HFF-Myc (cell line): ENCODE measurements at places on chromosomes 13 and 19.

- no peak for DNase-seq
These were observed 27.9 kb upstream of the NDUFS7 start for GRCh38 chr19:1355568-1356507.

- DNase-seq: no peak
These were observed 12.5 kb downstream of the PBX4 start for GRCh38 chr19:19606021-19606420.

DNA sequence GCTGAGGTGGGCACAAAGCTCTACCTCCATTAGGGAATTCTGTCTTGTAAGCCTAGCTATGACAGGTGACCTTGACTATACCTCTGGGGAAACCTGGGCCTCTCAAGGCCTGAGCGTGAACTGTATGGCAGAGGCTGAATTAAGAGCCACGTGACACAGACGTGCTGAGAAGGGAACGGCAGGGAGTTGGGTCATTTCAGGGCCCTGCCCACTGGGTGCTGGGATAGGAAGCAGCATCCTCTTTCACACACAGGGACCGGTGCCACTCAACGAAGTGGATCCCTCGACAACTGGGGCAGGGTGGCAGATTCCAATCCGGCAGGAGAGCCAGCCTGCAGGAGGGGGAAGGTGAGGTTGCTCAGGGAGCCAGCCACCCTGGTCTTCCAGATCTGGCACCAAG is 9.2 kb downstream of the ASF1B start:
- DNase-seq: no peak

DNA sequence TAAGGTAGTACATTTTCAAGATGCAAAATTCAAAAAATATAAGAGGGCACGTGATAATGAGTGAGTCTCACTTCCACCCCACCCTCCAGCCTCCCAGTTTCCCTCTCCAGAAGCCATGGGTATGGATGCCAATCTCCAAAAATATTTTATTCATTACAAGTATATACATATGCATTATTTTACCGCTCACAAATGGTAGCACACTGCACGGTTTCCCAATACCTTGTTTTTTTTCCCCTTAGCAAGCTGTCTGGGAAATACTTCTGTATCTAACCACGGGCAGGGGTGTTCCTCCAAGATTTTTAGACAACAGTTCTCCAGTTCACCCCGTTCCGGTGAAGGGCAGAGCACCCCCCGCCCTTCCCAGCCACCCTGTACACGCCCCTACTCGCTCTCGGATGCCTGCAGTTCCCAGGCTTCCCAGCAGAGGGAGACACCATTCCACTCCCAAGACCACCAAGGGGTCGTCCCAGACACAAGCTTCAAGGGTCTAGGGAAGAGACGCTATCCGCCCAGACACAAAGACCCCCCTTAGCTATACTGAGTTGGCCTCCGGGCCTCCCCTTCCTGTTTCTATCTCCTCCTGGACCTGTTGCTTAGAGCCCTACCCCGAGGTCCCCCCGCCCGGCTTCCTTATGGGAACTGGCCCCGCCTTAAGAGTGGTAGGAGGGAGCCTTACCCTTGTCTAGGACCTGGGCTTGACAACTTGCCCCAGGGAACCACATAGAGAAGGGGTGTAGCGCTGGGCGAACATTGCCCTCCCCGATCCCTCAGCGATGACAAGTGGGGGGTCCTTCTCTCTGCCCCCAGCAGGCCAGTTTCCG is 1.1 kb upstream of the FXYD3 start:
- no peak for DNase-seq

- no peak for DNase-seq
These were observed 559.0 kb downstream of the PCDH17 start for GRCh38 chr13:58190577-58190976.

- no peak for DNase-seq
These were observed 16.7 kb downstream of the TSKS start for GRCh38 chr19:49746206-49746958.

DNA sequence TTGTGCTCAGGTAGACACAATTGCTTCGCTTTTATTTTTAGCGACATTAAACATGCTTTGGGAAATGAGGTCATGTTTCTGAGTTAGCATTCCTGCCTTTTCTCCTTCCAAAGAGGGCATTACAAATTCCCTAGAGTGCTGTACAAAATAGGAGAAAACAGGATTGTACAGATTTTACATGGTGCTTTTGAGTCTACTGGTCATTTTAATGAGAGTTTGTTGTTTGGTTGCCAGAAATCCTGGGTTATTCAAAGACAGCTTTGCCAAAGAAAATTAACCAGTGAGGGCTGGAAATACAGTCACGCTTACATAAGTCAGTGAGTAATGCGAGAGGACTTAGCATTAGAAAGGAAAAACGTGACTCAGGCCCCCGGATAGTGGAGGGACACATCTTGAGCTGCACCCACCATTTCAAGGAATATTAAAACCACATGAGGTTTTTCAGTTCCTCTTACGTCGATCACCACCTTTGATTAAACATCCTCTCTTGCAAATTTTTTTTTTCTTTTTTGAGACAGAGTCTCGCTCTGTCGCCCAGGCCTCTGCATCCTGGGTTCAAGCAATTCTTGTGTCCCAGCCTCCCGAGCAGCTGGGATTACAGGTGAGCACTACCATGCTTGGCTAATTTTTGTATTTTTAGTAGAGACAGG is 55.4 kb downstream of the SACS start:
- DNase-seq: peak; percentile 99

GRCh38 chr19:13841962-13842290 is 35.0 kb upstream of the NANOS3 start:
- no peak for DNase-seq

DNA sequence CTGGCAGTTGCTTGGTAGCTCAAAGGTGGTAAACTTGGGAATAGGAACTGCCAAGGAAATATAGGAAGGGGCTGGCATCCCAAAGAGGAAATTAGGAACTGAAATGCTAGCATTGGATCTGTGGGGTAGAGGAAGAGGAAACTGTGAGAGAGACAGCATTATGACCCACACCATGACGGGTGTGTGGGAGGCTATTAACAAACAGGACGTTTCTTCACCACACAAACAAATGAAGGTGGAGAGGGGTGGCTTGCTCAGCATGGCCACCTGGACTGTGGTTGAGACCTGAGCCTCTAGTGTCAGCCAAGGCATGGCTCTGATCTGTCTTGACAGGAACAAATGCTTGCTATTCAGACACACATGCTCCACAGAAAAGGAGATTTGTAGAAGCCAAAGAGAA is 178.2 kb downstream of the B3GLCT start:
- DNase-seq: no peak

- DNase-seq: no peak
These were observed 53.3 kb upstream of the SLITRK1 start for GRCh38 chr13:83935566-83935965.

- DNase-seq: peak; percentile 77
These were observed 40.8 kb upstream of the ISYNA1 start for GRCh38 chr19:18478545-18479311.

DNA sequence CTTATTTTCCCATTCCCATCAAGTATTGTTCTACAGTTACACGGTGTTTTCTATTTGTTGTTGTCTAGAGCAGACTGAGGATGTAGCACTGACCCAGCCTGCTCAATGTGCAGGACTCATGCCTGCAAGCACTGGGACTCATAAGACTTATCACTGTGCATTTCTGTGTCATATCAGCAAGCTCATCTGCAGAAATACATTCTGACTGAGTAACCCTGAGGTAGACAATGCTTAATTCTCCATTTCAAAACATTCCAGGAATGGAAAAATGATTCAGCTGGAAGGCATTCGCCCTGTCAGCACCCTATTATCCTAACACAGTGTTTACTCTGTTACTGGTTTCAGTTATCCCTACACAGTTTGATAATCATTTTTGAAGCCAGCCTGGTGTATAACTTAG is 2506.4 kb downstream of the PCDH9 start:
- DNase-seq: peak; percentile 63

DNA sequence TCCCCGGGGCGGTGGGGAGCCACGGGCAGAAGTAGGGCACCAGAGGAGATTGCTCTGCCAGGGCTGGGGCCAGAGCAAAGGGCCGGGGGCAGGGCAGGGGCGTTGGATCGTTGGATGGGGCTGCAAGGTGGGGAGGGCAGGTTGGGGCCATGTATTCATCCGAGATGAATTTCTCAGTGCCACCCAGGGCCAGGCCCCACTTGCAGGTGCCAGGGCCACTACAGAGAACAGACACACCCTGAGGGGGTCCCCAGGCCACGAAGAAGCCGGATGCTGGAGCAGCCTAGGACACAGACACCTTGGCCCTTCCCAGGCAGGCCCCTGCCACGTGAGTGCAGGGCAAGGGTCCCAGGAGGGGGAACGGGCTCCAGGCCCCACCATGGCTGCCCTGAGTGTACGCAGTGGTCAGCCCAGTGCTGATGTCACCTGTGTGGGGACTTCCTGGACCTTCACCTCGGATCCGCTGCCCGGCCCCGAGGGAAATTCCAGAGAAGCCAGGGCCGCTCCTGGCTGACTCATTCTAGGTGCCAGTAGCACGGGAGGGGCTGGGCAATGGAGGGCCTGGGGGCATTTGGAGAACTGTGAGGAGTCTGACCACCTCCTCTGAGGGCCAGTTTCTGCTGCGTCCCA is 9.6 kb upstream of the SBNO2 start:
- no peak for DNase-seq

DNA sequence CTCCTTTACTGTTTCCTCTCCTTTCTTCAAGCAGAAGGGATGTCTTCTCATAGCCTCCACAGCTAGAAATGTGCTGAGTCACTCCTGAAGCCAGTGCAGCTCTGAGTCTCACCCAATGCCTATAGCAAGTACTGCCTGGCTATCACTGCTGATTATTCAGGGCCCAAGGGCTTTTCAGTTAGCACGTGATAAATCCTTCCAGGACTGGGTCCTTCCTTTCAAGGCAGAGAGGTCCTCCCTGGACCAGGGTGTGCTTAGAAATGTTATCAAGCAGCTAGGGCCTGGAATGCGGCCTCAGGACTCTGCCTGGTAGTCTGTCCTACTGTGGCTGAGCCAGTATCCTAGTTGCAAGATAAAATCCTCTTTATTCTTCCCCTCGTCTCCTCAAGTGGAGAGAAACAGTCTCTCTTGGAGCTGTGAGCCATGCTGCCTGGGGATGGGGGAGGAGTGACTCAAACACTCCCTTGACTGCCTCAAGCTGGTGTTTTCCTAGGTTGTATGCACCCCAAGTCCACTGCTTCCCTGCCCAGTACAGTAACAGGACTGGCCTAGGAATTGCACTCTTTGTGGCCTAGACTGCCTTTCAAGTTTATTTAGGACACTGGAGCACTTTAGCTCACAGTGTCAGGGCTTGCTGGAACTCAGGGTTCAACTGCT is 198.7 kb upstream of the SERP2 start:
- no peak for DNase-seq

DNA sequence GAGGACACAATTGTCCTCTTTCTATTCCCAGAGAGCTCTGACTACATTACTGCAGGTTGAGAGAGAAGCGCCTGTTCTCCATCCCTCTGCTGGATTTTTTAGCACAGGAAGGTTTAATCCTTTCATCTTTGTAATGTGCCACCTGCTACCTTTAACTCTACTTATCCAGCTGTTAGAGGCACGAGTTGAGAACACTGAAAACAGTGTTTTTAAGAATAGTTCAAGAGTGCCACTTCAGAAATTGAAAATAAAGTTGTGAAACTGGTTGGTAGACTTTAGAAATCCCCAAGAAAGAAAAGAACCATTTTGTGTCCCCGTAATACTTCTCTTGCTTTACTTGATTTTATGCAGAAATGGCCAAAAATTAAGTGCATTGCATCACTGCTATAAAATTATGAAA is 20.6 kb downstream of the FREM2 start:
- no peak for DNase-seq

DNA sequence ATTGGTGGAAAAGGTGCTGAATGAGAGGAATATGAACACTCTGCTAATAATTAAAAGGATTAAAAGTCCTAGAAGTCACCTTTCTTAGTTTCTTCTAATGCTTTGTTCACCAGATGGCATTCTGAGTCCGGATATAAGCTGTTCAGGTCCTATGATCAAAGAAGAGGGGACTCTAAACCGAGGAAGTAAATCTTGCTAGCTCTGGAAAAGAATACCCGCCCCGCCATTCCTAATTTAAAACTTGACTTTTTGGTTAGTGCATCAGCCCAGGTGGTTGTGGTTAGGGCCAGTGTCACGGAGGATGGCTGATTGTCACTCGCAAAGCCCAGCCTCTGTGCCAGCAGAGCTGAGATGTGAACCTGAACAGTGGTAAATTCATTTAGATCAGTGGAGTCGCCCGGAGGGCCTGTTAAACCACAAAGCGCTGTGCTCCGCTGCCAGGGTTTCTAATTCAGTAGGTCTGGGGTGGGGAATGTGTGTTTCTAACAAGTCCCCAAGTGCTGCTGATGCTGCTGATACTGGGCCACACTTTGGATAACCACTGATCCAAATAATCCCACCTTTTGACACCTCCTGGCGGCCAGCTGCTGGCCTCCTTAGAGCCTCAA is 425.4 kb downstream of the DCT start:
- no peak for DNase-seq

DNA sequence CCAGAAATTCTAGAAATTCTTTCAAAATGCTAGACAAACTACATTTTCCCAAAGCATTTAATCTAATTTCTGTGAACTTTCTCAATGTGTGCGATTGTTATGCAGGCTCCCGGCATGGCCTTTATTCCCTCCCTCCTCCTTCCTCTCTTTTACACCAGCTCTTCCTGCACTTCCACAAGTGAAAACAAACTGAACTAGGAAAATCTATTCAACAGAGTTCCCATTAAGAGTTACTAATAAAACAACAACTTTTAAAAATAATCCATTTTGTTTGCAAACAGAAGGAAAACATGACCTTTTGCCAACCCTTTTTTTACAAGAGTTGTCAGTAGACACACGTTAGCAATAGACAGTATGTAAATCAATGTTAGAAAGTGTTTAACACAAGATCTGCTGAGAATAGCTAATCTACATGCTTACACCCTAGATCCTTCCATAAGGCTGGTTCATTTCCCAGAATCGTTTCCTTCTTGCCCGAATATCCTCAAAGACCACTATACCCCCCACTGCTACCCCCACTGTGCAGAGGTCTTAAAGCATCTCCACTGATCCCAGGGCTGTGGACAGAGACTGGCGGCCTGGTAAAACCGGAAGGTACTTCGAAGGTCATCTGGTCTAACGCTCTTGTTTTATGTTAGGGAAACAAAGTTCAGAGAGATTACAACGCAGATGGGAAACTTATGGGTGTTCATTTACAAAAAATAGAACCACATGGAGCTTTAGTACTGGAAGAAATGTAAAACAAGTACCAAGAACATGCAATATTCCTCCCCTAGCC is 98.0 kb downstream of the FOXO1 start:
- no peak for DNase-seq

GRCh38 chr13:26680123-26680450 is 80.5 kb downstream of the GPR12 start:
- DNase-seq: no peak

GRCh38 chr19:6219586-6220290 is 60.0 kb downstream of the MLLT1 start:
- no peak for DNase-seq

DNA sequence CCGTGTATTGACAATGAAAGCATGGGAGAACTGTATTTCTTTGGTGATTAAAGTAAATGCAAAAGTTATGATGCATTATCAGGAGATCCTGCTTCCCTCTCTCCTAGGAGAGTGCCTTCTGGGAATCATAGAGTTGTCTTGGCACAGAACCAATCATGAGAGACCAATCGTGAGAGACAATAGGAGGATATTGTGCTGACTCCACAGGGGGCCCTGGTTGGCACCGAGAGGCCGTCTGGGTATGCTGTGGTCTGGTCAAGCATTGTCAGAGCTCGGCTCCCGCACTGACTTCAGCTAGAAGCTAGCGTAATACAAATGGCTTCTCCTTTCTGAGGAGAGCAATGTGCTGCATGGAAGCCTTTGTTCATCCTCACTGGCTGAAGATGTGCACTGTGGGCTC is 131.5 kb upstream of the GJB6 start:
- no peak for DNase-seq

GRCh38 chr19:41626278-41626677 is 596 bp downstream of the CEACAM4 start:
- DNase-seq: no peak

GRCh38 chr19:1324806-1325567 is 39.3 kb downstream of the EFNA2 start:
- DNase-seq: peak; percentile 9
